Transverse colon (tissue), 4 donors: ENCODE measurements at places on chromosomes 2 and 18. TPM values are rescaled to one million over a fixed set of nuclear protein-coding genes. Genes with fewer than 3 reads are reported as not detected.

DNA sequence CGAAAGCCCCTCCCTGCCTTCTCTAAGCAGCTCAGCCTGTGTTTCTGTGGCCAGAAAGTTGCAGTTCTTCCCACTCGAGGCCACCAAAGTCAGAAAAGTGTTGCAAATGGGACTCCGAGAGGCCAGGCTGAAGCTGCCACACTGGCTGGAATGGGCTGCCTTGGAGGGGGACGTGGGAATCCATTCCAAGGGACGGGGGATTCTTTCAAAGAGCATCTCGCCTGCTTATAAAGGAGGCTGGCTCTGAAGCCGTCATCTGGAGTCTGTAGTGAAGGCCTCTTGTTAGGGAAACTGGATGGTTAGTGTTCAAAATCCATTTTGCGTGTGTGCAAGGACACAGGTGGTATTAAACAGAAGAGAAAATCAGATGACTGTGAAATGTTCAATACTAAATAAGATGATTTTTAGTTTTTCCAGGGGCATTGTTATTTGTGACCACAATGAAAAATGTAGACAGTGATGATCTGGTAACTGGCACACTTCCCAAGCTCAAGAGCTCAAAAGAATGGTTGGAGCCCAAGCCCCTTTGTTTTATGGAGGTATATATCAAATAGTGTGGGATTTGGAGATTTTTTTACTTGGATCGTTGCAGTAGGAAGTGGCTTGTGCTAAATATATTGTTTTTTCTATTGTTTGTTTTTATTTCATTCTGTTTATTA, 782 bp downstream of the FAM228B start:
- DNase-seq = no peak

DNA sequence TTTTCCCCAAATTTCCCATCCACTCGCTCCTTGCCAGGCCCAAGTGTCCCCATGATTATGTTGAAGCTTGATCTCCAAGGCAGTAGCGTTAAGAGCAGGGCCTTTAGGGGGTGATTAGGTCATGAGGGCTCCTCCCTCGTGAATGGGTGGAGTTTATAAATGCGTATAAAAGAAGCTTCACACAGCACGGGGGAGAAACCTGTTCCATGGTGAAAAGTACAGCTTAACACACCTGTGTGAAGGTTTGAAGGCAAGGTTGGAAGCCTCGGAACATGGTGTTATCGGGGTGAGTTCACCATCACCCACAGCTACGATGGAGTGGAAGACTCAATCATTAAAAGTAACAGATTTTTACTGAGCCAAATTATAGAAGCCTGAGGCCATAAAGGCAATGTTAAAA, 137.4 kb upstream of the ALKAL2 start:
- DNase-seq = no peak

DNA sequence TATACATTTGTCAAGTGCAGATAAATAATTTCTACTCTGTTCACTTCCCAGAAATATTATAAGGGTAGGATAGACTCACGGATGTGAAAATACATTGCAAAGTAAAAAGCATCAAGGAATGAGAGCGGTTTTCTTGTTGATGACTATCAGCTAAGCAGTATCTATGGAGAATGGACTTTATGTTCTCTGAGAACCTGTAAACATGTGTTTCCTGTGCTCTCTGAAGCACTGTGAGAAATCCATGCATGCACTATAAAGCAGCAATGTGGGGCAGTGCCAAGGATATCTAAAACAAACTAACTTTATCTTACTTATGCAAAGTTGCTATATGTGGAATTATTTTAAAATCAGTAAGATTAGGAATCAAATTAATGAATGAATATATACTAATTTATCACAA, 4.4 kb upstream of the SIGLEC15 start:
- DNase-seq = no peak

- DNase-seq = no peak
Observed at GRCh38 chr2:71934595-71935261, 212.9 kb downstream of the CYP26B1 start.

DNA sequence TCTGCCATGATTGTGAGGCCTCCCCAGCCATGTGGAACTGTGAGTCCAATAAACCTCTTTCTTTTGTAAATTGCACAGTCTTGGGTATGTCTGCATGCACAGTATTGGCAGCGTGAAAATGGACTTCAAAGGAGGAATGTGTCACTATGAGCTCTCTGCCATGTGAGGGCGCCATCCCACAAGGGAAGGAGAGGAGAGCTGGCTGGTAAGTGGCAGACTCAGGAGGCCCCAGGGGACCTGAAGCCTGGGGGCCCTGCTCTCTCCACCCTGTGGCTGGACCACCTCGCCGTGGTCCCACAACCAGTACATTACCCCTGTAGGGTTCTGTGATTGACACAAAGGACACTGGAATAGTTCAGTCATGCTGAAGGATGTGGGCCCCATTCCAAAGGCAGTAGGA, 122.1 kb downstream of the RPIA start:
- no peak for DNase-seq

DNA sequence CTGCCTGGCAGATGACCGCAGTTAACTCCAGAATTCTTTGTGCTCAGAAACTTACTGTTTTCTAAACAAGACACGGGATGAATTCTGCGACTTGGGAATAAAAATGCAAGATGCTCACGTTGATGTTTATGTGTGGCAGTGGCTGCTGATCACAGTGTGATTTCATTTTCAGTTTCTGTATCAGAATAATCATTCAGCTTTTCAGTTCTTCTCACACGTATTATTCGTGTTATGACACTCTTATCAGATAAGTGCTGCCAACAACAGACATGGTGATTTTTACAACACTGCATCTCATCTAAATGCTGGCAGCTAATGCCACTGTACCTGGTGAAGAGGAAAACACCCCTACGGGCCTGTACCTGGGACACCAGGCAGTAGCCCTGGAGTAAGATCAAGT, 272.9 kb upstream of the REV1 start:
- no peak for DNase-seq

GRCh38 chr2:180694445-180695421, 285.7 kb upstream of the UBE2E3 start:
- no peak for DNase-seq

- DNase-seq = no peak
Observed at GRCh38 chr2:225122007-225122406, 79.7 kb upstream of the DOCK10 start.

DNA sequence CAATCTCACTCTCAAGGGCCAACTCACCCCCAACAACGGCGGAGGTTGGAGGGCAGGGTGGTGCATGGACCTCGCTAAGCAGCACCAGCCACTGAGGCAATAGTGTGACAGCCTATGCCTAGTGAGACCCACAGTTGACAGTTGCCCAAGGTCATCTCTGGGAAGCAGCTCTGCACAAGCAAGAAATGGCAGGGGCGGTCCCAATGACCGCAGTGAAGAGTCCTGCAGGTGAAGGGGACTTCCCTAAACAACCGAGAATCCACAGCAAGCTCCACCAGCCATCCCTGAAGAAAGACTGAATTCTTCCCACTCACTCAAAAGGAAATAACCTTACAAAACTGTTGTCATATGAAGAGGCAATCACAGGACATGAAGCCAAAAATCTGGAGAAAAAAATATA, 313.4 kb upstream of the ID2 start:
- no peak for DNase-seq

DNA sequence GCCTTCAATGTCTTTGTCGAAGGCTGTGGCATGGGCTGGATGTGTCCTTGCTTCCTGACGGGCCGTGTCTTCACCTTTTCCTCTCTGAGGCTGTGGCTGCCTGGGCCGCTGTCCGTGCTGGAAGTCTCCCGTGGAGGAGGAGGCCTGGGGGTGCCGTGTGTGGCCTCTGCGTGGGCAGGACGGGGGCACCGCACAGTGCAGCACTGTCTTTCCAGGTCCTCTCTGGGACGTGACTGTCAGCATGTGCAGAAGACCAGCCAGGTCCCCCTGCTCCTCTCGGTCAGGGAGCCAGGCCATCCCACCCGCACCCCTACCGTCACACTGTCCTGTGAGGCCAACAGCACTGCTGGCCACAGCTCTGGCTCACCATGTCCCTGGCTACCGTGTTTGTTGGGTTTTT, 64.4 kb upstream of the ZNF236 start:
- DNase-seq = no peak

GRCh38 chr18:55541571-55541970, 46.4 kb downstream of the TCF4 start:
- no peak for DNase-seq

- no peak for DNase-seq
Observed at GRCh38 chr2:172288603-172289002, 138.8 kb upstream of the ITGA6 start.

DNA sequence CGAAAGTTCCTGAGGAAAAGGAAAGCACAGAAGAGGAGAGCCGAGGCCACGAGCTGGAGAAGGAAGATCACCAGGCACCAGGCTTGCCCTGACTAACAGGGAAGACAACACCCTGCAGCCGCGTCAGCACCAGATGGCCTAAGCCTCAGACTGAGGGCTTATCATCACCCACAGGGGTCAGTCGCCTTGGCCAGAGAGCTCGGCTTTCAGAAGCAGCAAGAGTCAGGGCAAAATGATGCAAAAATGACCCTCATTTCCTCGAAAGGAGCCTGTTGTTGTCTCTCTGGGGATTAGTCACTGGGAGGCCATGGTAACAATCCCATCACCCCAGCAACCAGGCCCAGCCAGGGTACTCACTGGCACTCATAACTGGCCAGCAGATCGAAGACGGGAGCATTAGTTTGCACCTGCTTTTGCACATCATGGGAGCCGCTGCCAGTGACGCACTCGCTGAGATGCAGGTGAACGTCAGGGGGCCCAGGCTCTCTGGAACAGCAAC, 42.7 kb upstream of the ZFP36L2 start:
- peak; percentile 66 for DNase-seq

- no peak for DNase-seq
Observed at GRCh38 chr2:197209246-197209645, 101.3 kb downstream of the ANKRD44 start.

GRCh38 chr2:160206436-160206835, 6.4 kb upstream of the ITGB6 start:
- DNase-seq = no peak

DNA sequence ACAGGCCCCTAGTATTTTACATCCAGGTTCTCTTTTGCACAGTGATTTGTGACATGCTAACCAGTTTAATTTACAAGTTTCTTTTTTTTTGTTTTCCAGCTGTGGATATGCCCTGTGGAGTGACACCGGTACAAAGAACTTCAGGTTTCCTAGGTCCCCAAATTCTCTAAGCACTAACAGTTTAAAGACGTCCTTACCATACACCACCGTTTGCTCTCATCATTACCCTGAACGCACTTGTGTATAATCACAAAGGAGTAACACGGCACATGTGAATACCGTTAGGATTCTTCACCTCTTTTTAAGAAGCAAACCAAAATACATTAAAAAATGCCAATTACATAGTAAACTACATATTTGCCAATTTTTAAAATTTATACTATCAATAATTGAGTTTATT, 853 bp downstream of the LANCL1 start:
- DNase-seq = no peak

The ABCG8 gene
- not detected for total RNA-seq

The SIGLEC15 gene
- not detected for total RNA-seq

The ITGB6 gene
- total RNA-seq = 28.1 TPM

The ZNF521 gene
- total RNA-seq = 9.4 TPM

The TUBA3E gene
- not detected for total RNA-seq

The MARCO gene
- total RNA-seq = 47.0 TPM

The PRKAG3 gene
- not detected for total RNA-seq

The HOXD4 gene
- total RNA-seq = 20.5 TPM
